ENCODE measurements at places on chromosomes 3 and 15.
A peak's percentile ranks its signal among the peaks of the same experiment; 100 is the strongest.

GRCh38 chr15:49902685-49903501 lies 216.1 kb downstream of the ATP8B4 start:
- DNase-seq: no peak

DNA sequence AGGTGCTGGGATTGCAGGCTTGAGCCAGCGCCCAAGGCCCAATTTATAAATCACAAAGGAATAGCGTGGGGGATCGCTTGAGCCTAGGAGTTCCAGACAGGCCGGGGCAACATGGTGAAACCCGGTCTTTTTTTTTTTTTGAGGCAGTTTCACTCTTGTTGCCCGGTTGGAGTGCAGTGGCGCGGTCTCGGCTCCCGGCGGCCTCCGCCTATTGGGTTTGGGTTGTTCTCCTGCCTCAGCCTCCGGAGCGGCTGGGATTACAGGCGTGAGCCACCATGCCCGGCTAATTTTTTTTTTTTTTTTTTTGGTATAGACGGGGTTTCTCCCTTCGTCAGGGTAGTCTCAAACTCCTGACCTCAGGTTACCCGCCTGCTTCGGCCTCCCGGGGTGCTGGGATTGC lies 65.0 kb downstream of the GOLGA6L7 start:
- no peak for DNase-seq

DNA sequence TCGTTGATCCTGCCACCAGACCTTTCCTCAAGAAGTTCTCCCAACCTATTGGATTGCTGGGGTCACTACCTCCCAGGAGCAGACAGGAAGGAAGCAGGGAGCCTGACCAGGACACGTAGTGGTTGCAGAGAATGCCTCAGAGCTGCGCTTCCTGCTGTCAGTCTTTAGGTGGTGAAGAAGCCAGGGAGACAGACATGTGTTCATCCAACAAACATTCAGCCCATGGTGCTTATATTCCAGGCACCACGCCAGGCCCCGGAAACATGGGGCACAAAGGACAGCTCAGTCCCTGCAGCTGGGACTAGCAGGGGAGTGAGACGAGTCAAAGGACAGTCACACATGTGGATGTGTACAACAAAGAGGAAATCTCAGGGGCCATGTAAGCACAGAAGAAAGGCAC lies 26.0 kb upstream of the CORO2B start:
- no peak for DNase-seq

DNA sequence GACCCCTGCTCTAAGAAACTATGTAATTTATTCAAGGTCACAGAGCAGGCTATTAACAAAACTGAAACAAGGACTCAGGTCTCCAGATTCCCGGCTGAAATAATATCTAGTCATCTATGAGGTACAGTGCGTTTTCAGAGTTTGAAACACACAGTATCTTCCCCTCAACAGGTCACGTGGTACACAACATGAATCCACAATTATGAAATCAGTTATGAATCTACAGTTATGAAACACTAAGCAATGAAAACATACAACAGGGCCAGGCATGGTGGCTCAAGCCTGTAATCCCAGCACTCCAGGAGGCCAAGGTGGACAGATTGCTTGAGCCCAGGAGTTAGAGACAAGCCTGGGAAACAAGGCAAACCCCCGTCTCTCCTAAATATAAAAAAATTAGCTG lies 72.7 kb downstream of the FSIP1 start:
- no peak for DNase-seq

DNA sequence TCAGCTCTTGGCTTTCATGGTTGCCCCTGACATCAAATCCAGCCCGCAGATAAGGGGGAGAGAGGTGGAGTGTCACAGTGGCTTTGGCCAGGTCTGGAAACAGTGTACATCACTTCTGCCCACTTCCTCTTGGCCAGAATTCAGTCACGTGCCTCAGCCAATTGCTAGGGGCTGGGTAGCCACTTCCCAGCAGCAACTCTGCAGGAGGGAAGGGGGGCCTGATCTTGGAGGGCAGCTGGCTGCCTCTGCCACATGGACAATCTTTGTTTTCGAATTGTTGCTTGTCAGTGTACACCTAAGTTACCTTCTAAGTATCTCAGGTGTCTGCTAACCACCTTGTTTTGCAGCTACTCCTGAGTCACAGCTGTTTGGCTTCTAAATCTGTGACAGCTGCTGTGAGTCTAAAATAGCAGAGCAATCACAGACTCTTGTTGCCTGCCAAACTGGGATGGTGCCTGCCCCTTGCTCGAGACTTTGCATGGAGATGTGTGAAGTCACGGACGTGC lies 41.0 kb upstream of the LIMD1 start:
- no peak for DNase-seq

GRCh38 chr3:25592510-25592968 lies 72.2 kb downstream of the TOP2B start:
- DNase-seq: no peak

GRCh38 chr3:150227839-150228238 lies 180.3 kb upstream of the TSC22D2 start:
- DNase-seq: peak; percentile 4

Measured in stimulated activated CD8-positive, alpha-beta memory T cell treated with anti-CD3 and anti-CD28 coated beads, Interleukin-15, amount 100 ng/mL, for 48 hours (primary cell).